ENCODE measurements at places on chromosomes 3 and 15. TPM values are rescaled to one million over a fixed set of nuclear protein-coding genes. Genes with fewer than 3 reads are reported as not detected.

HES1 gene
- polyA plus RNA-seq = 84.7 TPM

SLC35G2 gene
- 4.7 TPM for polyA plus RNA-seq

TMEM266 gene
- polyA plus RNA-seq = 10.7 TPM

GOLGA6B gene
- polyA plus RNA-seq = 0.55 TPM

DNA sequence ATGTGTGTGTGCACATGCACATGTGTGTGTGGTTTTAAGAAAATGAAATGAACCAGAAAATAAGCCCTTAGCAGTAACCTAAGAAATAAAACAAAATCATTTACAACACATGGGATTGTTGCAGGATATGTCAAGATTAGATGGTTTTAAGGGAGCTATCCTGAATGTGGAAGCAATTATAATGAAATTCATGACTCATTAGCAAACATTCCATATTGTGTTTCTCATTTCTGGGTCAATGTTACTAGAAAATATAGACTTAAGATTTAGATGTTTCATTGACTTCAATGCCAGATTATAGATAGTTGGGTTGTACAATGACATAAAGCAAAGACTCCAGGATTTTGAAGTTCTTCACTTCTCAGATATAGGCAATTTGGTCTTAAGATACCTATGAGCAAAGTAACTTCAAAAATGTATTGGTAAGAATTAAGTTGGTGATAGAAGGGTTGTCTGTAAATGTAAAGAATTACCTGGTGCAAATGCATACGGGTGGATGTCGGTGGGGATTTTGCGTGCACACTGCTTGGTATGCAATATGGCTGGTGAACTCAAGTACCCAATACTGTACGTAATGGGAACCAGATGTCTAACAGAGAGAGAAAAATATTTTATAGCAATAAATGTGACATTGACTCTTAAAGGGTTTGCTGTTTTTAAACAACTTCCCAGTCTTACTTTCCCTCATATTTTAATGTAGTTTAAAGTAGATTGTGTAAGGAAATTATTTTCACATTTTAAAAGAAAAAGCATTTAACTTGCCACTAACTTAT is 53.9 kb upstream of the NR2F2 start:
- DNase-seq = no peak

DNA sequence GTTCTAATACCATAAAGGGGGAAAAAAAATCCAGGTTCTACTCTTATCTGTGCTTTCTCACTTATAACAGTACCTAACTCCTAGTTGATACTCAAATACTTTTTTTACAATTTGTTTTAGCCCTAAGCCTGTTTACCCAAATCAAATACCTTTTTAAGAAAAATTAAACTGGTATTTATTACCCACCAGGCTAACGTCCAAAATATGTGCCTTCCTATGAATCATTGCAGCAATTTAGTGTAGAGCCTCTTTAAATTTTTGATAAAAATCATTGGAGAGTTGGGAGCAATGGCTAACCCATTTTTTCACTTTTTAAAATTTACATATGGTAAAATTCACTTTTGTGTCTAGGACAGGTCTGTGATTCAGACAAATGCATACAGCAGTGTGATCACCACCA is 27.9 kb downstream of the FILIP1L start:
- no peak for DNase-seq

- DNase-seq = no peak
These were observed 64.9 kb upstream of the ZBTB20 start for GRCh38 chr3:115211810-115212492.

- no peak for DNase-seq
These were observed 756.6 kb upstream of the ARPP21 start for GRCh38 chr3:34882764-34883163.

CNBP gene
- 418 TPM for polyA plus RNA-seq

GRCh38 chr15:75532413-75533250 is 46.5 kb downstream of the PTPN9 start:
- no peak for DNase-seq

DNA sequence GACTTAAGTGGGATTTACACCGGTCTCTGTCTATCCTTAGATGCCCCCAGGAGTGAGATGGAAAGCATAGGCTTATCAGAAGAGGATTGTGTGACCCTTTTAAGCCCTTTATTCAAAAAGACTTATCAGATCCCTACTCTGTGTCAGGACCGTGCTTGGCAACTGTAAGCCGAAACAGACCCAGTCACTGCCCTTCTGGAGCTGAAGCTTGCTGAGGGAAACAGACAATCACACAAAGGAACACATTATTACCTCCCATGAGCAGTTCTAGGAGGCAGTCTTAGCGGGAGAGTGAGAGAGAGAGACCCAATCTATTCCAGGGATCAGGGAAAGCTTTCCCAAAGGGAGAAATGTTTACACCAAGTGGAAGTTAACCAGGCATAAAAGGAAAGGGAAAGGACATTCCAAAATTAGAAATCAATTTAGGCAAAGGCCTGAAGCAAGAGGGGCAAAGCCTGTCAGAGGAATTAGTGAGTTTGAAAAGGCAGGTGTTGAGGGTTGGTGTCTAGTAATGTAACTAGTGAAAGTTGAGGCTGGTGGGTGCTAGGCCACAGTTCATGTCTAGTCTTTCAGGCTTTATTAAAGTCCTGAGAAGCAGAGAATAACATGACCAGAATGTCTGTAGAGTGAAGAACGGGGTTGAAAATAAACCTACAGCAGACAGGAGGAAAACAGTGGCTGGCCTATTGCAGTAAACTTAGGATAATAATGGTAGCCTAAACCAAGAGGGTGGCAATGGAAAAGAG is 86.7 kb downstream of the THBS1 start:
- DNase-seq = no peak
